CD4-positive, alpha-beta T cell treated with Interferon alpha-2 for 1 hour (primary cell): ENCODE measurements at places on chromosomes 12 and 14.

- DNase-seq = no peak
These were observed 77.1 kb upstream of the DICER1 start for GRCh38 chr14:95234426-95234825.

DNA sequence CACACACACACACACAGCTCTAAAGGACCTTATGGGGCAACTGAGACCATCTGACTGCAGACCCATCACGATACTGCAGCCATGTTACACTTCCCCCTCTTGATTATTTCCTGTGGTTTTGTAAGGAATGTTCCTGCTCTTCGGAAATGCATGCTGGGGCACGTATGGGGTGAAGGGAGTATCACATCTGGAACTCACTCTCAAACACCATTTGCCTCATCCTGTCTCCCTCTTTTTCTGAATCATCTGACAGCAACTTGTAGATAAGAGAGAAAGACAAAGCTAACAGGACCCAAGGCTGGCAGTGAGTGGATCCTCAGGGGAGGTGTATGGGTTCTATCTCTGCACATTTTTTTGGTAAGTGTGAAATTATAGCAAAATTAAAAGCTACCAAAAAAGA is 50.3 kb downstream of the RIMBP2 start:
- no peak for DNase-seq

- DNase-seq = no peak
These were observed 26.7 kb downstream of the C12orf75 start for GRCh38 chr12:105357162-105357691.

- DNase-seq = no peak
These were observed 416.1 kb downstream of the ATP23 start for GRCh38 chr12:58357511-58357910.

GRCh38 chr12:109710747-109711595 is 2.7 kb upstream of the FAM222A start:
- DNase-seq = no peak

DNA sequence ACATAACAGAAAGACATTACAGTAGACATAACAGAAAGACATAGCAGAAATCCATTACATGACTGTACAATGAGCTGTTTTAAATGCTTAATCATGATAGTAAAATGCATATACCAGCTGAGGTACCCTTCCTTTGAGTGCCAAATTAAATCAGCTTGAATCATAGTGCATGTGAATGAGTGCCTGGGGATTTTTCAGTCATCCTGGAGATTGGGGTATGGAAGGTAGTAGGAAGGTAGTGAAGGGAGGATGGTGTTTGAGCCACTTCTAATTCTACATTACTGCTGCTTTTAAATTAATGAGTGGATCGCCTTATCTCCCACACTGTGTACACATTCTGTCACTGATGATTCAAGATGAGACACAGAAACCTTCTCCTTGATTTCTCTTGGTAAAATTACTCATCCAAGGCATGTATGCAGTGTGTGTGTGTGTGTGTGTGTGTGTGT is 534.2 kb downstream of the LRFN5 start:
- no peak for DNase-seq

DNA sequence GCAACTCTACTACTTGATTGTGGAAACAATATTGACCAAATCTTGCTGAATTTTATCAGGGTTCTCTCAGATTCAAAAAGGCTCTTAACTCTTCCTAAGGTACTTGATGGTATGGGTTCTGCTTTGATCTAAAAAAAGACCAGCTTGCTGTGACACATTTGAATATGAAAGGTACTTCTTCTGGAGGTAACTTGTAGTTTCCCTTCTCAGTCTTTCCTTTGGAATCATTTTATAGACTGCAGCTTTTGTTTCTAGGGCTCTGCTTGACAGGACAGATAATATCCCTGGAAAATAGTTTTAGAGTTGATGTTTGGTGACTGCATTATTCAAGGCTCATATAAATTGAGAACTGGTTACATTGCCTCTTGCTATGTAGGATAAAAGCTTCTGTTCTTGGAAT is 251.9 kb downstream of the FUT8 start:
- no peak for DNase-seq

DNA sequence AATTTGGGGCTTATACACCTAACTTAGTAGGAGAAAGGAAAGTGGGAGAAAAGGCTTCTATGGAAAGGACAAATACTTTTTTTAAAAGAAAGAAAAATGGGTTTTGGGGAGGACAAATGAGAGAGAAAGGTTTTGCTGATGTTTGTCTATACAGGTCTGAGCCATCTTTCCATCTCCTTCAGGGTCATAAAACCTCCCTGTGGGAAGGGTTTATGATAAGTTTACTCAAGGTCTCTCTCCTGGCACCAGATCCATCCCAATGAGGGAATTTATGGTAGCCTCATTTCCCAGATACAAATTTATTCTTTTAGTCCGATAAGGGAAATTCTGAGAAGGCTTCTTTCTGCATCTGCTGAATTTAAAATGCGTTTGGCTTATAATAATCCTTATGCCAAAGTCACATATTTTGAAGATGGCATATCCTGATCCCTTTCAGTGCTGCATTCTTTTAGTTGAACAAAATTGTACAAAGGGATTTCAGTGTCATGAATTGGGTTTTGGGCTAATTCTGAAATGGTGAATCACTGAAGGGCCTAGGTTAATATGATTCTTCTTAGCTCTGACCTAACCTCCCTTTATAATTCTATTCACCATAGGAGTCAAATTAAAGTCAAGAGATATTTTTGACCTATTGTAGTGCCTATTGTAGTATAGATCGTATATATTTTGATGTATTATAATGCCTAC is 173.5 kb upstream of the DYRK2 start:
- DNase-seq = no peak

- DNase-seq = no peak
These were observed 3.6 kb downstream of the KRT83 start for GRCh38 chr12:52317468-52318052.

DNA sequence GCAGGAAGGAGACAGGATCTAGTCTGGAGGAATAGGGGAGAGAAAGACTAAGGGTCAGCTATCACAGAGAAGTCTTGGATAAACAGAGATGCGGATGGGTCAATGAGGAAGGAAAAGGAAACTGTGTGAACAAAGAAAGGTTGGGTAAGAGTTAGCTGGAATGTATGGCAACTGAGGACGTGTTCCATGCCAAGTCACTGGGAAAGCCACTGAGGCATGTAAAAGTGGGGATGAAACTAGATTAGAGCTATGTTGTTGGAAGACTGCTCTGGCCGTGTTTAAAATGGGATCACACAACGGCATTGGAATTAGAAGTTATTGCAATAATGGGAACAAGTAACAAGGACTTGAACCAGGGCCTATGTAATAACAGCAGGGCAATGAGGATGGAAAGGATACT is 3.9 kb upstream of the NR2C1 start:
- DNase-seq = no peak

GRCh38 chr14:28116716-28117115 is 649.9 kb upstream of the FOXG1 start:
- DNase-seq = no peak

GRCh38 chr12:21774358-21775132 is at the start of gene KCNJ8:
Gene KCNJ8, minus strand, starts transcription at chr12:21774706. Its CDS starts 1,090 bp downstream, at chr12:21773616.
- DNase-seq = no peak

GRCh38 chr14:64673316-64673715 is 30.9 kb upstream of the PLEKHG3 start:
- no peak for DNase-seq

DNA sequence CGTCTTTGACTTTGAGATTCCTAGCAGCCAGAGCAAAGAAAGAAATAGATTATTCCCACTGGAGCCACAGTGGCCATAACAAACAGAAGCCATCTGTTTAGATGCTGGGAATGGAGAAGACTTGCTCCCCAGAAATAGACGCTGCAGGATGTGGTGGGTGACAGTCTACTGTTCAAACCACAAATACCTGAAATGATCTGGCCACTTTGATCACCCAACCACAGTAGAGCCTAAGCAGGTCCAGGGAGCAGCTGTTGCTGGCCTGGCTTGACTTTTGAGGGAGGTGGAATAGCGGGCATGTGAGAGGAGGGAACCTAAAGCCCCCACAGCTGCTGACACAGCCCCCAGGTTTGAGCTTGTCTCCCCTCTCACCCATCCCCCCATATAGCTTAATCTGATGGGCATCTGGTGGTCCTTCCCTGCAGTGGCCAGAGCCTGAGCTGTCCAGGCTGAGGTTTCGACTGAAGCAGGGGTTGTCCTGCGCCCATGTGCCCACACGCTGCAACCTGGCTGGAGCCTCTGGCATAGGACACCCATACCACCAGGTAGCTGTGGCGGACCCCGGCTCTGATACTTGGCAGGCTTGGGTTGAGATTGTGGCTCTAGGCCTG is 38.7 kb downstream of the SH2B3 start:
- no peak for DNase-seq
